ENCODE measurements at places on chromosomes 2 and 18. TPM values are rescaled to one million over a fixed set of nuclear protein-coding genes. Genes with fewer than 3 reads are reported as not detected.

DNA sequence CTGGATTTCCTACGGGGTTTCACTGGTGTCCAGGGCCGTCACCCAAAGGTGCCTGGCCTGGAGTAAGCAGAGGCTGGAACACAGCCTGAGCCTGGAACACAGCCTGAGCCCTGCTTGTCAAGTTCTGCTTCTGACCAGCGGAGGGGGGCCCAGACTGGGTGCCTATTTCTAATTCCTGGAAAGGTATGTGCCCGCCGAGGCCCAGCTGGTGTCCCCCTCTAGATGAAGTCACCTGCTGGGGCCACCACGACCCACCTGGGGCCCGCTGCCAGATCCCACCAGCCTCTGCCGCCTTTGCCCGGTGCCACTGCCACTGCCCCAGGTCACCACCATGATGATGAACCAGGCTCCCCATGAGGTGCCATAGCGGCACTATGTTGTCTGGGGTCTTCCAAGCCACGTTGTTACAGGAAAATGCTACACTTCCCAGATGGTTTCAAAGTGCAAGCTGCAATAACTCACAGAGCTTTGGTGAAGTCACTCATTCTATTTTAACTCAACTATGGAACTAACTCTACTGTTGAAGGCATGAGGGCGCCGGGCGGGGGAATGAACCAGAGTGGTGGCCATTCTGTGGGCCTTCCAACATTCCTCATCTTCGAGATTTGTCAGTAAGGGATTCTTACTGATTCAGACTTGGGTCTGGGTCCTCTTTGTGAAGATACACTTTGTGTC, 40.9 kb upstream of the LAPTM4A start:
- DNase-seq: no peak

GRCh38 chr2:153770359-153770991, 101.2 kb upstream of the GALNT13 start:
- no peak for DNase-seq

GRCh38 chr2:163132850-163133249, 294.3 kb upstream of the KCNH7 start:
- DNase-seq: no peak

GRCh38 chr18:64202863-64203262, 54.0 kb upstream of the LINC00305 start:
- DNase-seq: no peak

DNA sequence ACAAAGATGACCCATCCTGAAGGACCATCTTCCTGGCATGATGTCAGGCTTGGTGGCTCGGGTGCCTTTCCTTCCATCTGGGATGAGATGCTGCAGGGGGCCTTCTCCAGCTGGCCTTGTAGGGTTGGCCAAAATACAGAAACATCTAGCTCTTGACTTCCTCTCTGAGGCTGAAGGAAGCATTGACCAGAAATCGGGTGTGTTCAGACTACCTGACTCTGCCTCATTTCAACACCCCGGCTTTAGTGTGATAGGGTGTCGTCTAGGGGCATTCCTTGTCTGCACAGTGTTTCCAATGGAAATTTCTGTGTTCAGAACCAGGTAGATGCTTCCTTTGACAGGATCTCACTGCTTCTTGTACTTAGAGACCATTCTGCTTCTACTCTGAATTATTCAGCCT, 115.7 kb upstream of the SPRED2 start:
- no peak for DNase-seq

DNA sequence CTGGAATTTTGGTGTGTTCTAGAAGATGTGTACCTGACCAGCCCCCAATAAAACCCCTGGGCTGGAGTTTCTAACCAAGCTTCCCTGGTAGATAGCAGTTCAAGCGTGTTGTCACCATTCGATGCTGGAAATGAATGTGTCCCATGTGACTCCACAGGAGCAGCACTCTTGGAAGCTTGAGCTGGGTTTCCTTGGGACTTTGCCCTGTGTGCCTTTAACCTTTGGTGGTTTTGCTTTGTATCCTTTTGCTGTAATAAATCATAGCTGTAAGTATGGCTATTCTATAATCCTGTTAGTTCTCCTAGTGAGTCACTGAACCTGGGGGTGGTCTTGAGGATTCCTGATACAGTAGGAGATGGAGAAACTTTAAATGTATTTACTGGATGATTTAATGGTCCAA, 65.2 kb downstream of the KLHL14 start:
- DNase-seq: no peak

The PTPN2 gene
- 72.8 TPM for total RNA-seq

The CSRNP3 gene
- total RNA-seq: not detected
